ENCODE measurements at places on chromosomes 1 and 21. TPM values are rescaled to one million over a fixed set of nuclear protein-coding genes. Genes with fewer than 3 reads are reported as not detected.

FNDC10 gene
- total RNA-seq, result not detected

NBPF14 gene
- total RNA-seq, result 20.9 TPM

BPNT1 gene
- 18.8 TPM for total RNA-seq

VASH2 gene
- total RNA-seq, result 11.5 TPM

CFHR3 gene
- total RNA-seq, result 1.0 TPM
